ENCODE measurements at places on chromosomes 3 and 15.

DNA sequence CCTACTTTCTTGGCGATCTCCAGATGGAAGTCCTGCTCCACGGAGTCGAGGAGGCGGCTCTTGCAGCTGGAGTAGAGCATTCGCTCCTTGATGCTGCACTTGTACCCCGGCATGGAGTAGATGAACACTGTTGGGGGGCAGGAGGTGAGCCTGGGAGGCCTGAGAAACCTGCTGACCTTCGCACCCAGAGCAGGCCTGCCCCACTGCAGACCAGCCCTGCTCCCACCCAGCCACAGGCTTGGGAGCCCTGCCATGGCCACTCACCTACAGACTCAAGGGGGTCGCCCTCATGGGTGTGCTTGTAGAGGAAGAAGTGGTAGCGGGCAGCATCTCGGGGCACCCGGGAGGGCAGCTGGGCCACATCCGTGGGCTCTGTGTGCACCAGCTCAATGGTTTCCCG lies 4.2 kb upstream of the TLR9 start:
- DNase-seq: no peak

DNA sequence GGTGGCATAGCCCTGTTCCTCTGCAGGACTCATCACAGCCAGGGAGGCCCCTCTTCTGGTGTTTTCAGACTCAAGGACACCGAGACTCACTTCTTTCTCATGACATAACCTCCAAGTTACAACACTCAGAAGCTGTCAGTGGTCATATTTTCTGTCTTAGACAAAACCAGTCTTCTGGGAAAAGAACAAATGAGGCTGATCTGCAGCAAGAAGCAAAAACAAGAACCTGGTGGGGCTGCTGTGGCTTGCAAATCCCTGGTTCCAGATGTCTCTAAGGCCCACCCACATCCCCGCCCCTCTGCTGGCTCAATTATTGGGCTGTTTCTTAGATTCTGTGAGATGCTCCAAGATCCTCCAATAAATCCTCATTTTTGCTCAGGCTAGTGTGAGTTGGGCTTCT lies 16.6 kb upstream of the LOXL1 start:
- DNase-seq: no peak

GRCh38 chr3:55879901-55880331 lies 392.8 kb upstream of the WNT5A start:
- no peak for DNase-seq

- no peak for DNase-seq
Observed at GRCh38 chr3:52838561-52839267, 3.9 kb upstream of the MUSTN1 start.

- no peak for DNase-seq
Observed at GRCh38 chr3:195896361-195897080, 11.8 kb downstream of the TNK2 start.

DNA sequence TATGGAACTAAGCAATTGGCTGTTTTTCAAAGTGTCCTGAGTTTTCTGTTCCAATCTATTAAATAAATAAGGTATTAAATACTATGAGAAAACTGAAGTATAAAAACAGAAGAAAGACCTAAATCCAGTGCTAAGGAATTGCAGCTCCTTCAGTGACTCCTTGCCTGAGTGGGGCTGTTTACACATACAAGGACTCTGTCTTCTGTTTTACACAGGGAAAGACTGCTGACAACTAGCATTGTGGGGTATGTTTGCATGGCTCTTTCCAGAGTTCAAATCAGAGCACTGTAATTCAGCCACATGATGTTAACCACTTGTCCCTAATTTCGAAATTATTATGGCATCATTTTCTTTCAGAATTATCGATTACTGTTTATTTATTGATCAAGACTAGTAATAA lies 31.3 kb upstream of the MEIS2 start:
- DNase-seq: no peak

All from SHP77 treated with DMSO at 0.1 percent for 48 hours (cell line).